MM.1S (cell line): ENCODE measurements at places on chromosomes 13 and 19.

DNA sequence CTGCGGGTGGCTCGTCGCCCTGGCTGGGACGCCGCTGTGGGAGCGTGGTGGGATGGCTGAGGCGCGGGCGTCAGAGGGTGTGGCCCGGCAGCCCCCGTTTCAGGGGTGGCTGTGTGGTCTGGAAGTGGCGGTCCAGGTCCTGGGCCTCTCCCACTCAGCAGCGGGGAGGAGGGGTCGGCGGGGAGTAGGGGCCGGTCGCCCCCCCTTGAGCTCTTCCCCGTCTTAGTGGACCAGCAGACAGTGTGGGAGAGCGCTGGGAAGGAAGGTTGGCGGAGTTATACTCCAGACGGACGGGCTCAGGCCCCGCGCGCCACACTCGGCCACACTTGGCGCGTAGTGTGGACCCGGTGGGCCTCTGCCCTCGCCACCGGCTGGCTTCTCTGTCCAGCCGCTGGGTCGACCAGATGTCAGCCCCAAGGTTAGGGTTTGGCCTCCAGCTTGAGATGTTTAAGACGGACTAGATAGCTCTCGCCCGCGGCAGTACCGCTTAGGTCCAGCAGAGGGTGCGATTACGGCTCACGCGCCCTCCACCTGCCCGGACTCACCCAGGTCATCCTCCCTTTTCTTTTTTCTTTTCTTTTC, 21.7 kb upstream of the ZNF429 start:
- no peak overlapping the region for H3K4me3 ChIP-seq
- DNase-seq: no peak
- no peaks in the 10 kb centered on the region for H3K36me3 ChIP-seq
- H3K27me3 ChIP-seq: no peaks in the 10 kb centered on the region
- no peaks in the 10 kb centered on the region for H3K4me1 ChIP-seq

- H3K27me3 ChIP-seq: no peaks in the 10 kb centered on the region
- H3K4me1 ChIP-seq: peaks cover 7% of the 10 kb centered on the region
- H3K27ac ChIP-seq: no peak overlapping the region
- no peak overlapping the region for H3K4me3 ChIP-seq
These were observed 11.6 kb upstream of the RAP2A start for GRCh38 chr13:97422118-97423054.

- H3K27me3 ChIP-seq: no peaks in the 10 kb centered on the region
- H3K4me1 ChIP-seq: no peaks in the 10 kb centered on the region
- H3K4me3 ChIP-seq: no peak overlapping the region
- DNase-seq: no peak
- no peaks in the 10 kb centered on the region for H3K36me3 ChIP-seq
These were observed 242.1 kb downstream of the FGF9 start for GRCh38 chr13:21913010-21913409.

- H3K4me3 ChIP-seq: no peak overlapping the region
- no peaks in the 10 kb centered on the region for H3K36me3 ChIP-seq
- no peak overlapping the region for H3K27ac ChIP-seq
- DNase-seq: no peak
- H3K27me3 ChIP-seq: no peaks in the 10 kb centered on the region
These were observed 9.7 kb downstream of the SIGLEC8 start for GRCh38 chr19:51448411-51449016.

- no peaks in the 10 kb centered on the region for H3K36me3 ChIP-seq
- H3K4me3 ChIP-seq: no peak overlapping the region
- no peak for DNase-seq
- no peaks in the 10 kb centered on the region for H3K27me3 ChIP-seq
- H3K27ac ChIP-seq: no peak overlapping the region
These were observed 5.2 kb downstream of the TMEM255B start for GRCh38 chr13:113763961-113764792.

- no peak overlapping the region for H3K27ac ChIP-seq
- DNase-seq: no peak
- H3K4me3 ChIP-seq: no peak overlapping the region
- no peaks in the 10 kb centered on the region for H3K27me3 ChIP-seq
These were observed 5.8 kb downstream of the KBTBD7 start for GRCh38 chr13:41188584-41188983.

GRCh38 chr19:10553943-10554381, 10.3 kb downstream of the ATG4D start:
- no peak overlapping the region for H3K27ac ChIP-seq
- no peaks in the 10 kb centered on the region for H3K4me1 ChIP-seq
- no peaks in the 10 kb centered on the region for H3K27me3 ChIP-seq

DNA sequence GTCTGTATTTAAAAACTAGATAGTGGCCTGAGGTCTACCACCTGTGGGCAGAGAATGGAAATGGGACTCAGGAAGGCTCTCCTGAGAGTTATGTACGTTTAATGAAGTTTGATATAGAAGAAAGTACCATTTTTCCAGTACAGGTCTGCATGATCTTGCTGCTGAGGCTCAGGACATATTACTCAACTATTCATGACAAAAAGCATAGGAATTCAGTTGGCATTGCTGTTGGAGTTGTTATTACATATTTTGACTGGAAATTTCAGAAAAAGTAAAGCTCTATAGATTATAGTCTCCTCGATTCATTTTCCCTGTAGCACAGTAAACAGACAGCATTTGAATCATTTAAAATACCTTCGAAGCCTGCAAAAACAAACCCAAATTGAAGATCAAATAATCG, 469.8 kb downstream of the DCT start:
- no peaks in the 10 kb centered on the region for H3K27me3 ChIP-seq
- H3K36me3 ChIP-seq: no peaks in the 10 kb centered on the region
- H3K4me1 ChIP-seq: no peaks in the 10 kb centered on the region
- DNase-seq: no peak
- no peak overlapping the region for H3K4me3 ChIP-seq

DNA sequence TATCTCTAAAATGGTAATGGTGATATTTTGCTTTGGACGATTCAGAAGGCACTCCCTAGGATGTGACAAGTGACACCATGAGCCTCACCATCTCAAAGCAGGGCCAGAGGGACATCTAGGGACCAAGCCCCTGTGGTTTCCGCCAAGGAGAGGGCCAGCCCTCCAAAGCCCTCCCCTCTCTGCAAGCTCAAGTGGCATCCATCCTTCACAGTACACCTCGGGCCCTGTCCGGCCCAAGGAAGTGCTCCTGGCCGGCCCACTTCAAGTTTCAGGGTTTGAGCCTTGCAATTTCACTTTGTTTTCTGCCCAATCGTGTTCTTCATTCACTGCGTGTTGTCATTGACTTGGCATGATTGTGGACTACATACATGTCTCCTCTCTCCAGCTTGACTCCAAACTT, 82.5 kb downstream of the TSHZ3 start:
- peaks cover 48% of the 10 kb centered on the region for H3K27me3 ChIP-seq
- H3K36me3 ChIP-seq: no peaks in the 10 kb centered on the region
- H3K4me3 ChIP-seq: no peak overlapping the region
- DNase-seq: no peak
- H3K27ac ChIP-seq: no peak overlapping the region

- H3K36me3 ChIP-seq: no peaks in the 10 kb centered on the region
- DNase-seq: no peak
- H3K4me3 ChIP-seq: no peak overlapping the region
- no peaks in the 10 kb centered on the region for H3K27me3 ChIP-seq
- no peak overlapping the region for H3K27ac ChIP-seq
- H3K4me1 ChIP-seq: no peaks in the 10 kb centered on the region
These were observed 3.8 kb downstream of the ARL11 start for GRCh38 chr13:49632156-49632555.

- no peaks in the 10 kb centered on the region for H3K4me1 ChIP-seq
- H3K36me3 ChIP-seq: no peaks in the 10 kb centered on the region
- H3K27ac ChIP-seq: no peak overlapping the region
- H3K4me3 ChIP-seq: no peak overlapping the region
- DNase-seq: peak; percentile 65
These were observed 412.6 kb downstream of the KCTD12 start for GRCh38 chr13:76473552-76474134.

DNA sequence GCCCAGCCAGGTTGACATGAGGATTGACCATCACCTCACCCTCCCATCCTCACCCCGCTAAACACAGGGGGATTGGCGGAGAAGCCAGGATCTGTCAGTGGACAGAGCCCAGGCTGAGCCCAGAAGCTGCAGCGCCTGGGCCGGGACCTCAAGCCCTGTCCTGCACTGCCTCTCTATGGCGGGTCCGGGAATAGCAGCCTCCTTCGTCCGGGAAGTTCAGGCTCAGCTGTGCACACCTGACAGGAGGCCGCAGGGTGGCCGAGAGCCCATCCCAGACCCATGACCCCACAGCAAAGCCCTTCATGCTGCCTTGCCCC, 67.8 kb downstream of the SPACA7 start:
- no peaks in the 10 kb centered on the region for H3K36me3 ChIP-seq
- peaks cover 50% of the 10 kb centered on the region for H3K27me3 ChIP-seq
- peak; percentile 54 for DNase-seq
- no peak overlapping the region for H3K27ac ChIP-seq

DNA sequence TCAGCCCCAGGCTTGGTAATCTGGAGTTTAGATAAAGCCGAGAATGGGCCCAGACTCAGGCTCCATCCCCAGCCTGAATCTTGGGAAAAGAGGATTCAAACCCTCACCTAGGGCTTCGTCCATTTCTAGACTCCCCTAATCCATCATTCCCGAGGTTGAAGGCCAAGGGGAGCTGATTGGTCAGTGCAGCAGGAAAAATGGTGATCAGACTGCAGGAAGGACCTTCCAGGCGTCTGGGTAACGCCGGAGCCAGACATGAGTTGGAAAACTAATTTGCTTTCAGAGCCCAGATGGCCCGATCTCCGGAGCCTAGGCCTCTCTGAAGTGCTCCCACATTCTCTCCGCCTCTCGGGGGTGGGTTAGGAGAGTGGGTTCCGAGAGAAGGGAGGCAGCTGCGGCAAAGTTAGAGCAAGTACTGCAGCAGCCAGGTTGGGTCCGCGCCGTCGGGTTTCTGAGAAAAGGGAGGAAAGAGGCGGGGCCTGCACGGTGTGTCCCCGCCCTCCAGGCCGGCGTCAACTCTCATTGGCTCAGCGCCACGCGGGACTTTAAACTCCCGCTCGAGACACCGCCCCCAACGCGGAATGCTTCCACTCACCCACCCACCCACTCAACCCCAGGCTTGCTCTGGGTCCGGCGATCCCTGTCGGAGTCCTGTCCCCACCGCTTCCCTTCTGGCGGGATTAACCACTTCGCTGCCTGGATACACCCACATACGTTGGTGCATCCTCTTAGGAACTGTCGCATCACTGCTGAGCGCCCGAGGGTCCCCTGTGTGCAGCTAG, 788 bp upstream of the RTBDN start:
- H3K27ac ChIP-seq: no peak overlapping the region
- peaks cover 78% of the 10 kb centered on the region for H3K27me3 ChIP-seq
- DNase-seq: no peak
- H3K4me3 ChIP-seq: no peak overlapping the region

GRCh38 chr19:39676004-39676403, 20.3 kb downstream of the LGALS16 start:
- no peaks in the 10 kb centered on the region for H3K36me3 ChIP-seq
- H3K4me3 ChIP-seq: no peak overlapping the region
- H3K4me1 ChIP-seq: peaks cover 28% of the 10 kb centered on the region
- no peaks in the 10 kb centered on the region for H3K27me3 ChIP-seq
- DNase-seq: no peak

DNA sequence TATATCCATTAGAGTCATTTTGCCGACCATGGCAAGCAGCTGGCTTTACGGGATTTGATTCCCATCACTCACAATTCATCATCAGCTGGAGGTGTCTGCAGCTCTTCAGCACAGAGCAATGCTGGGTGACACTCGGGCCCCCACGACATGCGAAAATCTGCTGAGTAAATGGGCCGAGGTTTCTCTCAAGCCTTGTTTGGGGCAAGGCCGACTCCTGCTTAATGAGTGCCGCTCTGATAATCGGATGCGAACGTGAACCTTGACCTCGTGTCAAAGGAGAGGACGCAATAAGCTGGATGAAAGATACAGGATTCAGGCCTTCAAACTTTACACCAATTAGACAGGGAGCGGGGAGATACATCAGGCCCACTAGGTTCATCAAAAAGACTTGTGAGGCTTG, 65.2 kb downstream of the GGACT start:
- H3K36me3 ChIP-seq: no peaks in the 10 kb centered on the region
- DNase-seq: no peak
- no peaks in the 10 kb centered on the region for H3K27me3 ChIP-seq
- H3K4me1 ChIP-seq: no peaks in the 10 kb centered on the region
- no peak overlapping the region for H3K27ac ChIP-seq

- H3K36me3 ChIP-seq: no peaks in the 10 kb centered on the region; the same call in 1 of the 2 replicates
- no peak for DNase-seq
- H3K4me3 ChIP-seq: no peak overlapping the region
- no peak overlapping the region for H3K27ac ChIP-seq
- no peaks in the 10 kb centered on the region for H3K27me3 ChIP-seq
These were observed 9.8 kb downstream of the TPT1 start for GRCh38 chr13:45331123-45331619.

GRCh38 chr13:52947921-52948373, 80.7 kb upstream of the OLFM4 start:
- H3K4me1 ChIP-seq: no peaks in the 10 kb centered on the region
- no peaks in the 10 kb centered on the region for H3K27me3 ChIP-seq
- no peaks in the 10 kb centered on the region for H3K36me3 ChIP-seq
- H3K27ac ChIP-seq: no peak overlapping the region
- no peak for DNase-seq

DNA sequence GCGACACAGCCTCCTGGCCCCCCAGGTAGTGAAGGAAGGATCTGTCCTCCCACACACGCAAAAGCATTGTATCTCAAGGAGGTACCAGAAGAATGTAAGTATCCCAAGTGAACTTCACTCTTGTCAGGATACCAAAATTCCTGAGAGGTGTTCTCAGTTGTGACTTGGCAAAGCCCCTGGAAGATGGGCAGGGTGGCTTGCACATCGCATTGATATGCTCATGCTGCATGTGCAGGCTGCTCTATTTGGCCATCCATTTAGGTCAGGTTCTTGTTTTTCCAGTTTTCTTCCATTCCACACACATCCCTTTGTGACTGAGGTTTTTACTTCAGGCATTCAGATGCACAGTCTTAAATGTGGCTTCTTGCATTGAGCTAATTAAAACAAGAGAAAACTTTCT, 382.8 kb downstream of the FOXO1 start:
- H3K36me3 ChIP-seq: no peaks in the 10 kb centered on the region
- no peaks in the 10 kb centered on the region for H3K27me3 ChIP-seq
- no peaks in the 10 kb centered on the region for H3K4me1 ChIP-seq

DNA sequence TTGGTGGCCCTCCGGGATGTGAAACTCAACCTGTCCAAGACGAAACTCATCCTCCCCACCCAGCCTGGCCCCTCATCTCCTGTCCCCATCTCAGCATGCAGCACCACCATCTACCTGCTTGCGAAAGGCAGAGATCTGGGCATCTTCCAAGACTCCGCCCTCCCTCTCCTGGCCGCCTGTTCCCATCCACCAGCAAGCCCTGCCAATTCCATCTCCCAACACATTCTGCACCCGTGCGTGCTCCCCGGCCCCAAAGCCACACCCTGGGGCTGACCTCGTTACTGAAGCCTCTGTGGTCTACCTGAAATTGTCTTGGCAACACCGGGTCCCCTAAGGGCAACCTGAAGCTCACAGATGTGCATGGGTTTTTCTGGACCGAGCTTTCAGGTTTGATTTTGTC, 13.2 kb upstream of the CAMSAP3 start:
- no peaks in the 10 kb centered on the region for H3K36me3 ChIP-seq
- peaks cover 92% of the 10 kb centered on the region for H3K27me3 ChIP-seq
- H3K27ac ChIP-seq: no peak overlapping the region
- no peak for DNase-seq
- H3K4me3 ChIP-seq: no peak overlapping the region
